ENCODE measurements at places on chromosomes 3 and 15. TPM values are rescaled to one million over a fixed set of nuclear protein-coding genes. Genes with fewer than 3 reads are reported as not detected.

- DNase-seq: no peak
Observed at GRCh38 chr3:47134311-47134710, 29.6 kb downstream of the SETD2 start.

DNA sequence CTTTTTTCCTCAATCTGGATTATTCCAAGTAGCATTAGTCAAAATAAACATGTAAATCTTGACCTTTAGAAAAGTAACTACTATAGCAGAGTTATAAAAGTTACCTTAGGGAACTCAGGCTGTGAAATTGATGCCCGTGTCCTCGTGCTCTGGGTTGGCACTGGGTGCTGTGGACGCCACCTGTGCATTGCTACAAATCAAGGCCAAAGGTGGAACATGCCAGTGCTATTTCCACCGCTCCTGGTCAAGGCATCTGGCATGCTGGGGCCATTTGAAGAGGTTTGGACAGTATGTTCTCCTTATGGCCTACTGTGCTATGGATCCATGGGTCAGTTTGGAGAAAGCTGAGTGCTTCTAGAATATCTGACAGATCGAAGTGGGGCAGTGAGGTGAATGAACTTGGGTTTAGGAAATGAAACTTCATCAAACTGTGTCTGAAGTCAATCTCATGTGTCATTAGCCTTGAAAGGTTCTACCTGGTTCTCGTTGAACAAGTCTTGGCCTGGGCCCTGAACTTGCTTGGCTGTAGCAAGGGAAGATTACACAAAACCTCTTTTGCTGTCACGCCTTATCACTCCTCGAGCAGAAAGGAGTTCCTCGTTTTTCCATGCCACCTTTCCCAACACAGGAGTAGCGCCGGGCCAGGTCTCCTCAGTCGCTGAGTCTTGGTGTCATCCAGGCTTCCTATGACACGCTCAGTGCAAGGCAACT, 397.6 kb upstream of the RGMA start:
- DNase-seq: no peak

DNA sequence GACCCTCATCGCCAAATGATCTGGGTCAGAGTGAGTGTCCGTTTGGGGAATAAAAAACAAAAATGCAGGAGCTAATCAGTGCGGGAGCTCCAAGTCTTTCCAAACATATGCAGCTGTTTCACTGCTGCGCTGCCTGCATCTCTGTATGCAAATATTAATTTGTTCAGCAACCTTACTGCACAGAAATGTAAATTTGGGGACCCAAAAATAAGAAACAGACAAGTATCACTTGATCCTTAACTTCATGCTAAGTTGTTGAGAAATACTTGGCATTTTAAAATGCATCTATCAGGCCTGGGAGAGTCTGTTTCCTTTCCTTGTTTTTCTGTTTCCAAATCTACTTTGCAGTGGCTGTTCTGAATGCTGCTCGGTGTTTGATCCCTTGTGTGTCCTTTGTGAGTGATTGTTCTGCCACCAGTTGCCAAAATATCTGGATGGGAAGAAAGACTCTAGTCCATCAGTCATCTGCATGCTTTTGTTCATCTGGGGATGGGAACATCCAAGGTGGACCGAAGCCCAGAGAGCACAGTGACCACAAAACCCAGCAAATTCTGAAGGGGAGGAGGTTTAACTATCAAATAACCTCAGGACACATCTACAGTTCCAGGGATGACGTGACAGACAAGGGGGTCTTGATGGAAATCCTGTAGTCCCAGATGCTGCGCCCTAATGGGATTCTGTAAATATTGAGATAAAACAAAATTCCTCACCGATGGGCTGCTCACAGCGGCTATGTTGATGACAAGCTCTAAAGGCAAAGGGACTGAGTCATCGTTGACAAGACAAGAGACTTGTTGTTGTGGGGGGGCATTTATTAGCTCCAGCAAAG, 199.5 kb upstream of the WNT5A start:
- DNase-seq: no peak

DNA sequence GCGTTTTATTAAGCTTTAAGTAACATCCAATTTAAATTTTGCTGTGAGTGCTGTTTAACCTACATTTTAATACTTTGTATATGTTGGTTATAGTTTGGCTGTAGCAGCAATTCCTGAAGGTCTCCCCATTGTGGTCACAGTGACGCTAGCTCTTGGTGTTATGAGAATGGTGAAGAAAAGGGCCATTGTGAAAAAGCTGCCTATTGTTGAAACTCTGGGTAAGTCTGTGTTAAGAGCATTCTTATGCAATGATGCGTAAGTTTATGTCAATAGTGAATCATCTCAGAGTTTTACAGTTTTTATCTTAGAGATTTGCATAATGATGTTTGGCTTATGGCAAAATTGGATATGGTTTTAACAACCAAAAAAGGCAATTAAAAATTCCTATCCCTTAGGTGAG, 62.7 kb downstream of the ASTE1 start:
- peak; percentile 99 for DNase-seq

The FRMD4B gene
- 1.2 TPM for total RNA-seq

The HYAL1 gene
- total RNA-seq: 1.8 TPM

The SLITRK3 gene
- total RNA-seq: not detected

Data from fibroblast of lung (primary cell).